Fibroblast of pulmonary artery (primary cell): ENCODE measurements at places on chromosomes 5 and 9.

DNA sequence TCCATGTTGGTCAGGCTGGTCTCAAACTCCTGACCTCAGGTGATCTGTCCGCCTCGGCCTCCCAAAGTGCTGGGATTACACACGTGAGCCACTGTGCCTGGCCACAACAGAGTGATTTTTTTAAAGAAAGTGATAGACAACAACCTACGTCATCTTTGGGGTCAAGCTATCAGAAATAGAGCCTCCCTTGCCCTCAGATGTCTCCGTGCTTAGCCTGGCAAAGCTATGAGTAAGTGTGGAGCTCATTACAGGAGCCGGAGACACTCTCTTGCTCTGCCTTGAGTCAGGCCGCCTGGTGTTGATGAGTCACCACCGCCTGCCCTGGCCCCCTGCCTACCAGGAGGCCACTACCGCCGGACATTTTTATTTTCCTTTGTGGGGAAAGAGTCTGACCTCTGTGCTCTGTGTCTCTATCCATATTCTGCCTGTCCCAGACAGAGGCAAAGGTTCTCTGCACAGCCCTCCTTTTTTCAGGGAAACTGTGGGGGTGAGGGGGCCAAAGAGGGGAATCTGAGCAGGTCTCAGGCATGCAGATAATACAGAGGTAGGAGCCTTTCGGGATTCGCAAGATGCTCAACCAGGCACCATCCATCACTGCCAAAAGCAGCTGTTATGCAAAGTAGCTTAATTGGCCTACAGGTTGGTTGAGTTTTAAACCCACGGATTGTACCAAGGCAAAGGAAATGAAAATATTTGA, 123.7 kb upstream of the CPEB4 start:
- DNase-seq = peak; percentile 94

DNA sequence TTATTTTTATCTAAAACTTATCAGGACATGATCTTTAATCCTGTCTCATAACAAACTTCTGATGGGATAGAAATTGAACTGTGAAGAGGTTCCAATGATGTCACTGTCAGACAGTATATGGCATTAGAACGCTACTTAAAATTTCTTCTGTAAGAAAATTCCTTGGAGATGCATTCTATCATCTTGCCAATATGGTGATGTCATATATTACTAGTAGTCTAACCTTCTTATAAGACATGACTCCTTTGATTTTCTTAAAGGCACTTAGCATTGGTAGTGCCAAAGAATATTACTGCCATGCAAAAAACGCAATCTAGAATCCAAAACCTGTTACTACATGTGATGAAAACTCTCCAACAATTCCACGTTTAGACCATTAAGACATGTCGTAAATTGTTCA, 131.1 kb downstream of the SLC25A46 start:
- DNase-seq = no peak

DNA sequence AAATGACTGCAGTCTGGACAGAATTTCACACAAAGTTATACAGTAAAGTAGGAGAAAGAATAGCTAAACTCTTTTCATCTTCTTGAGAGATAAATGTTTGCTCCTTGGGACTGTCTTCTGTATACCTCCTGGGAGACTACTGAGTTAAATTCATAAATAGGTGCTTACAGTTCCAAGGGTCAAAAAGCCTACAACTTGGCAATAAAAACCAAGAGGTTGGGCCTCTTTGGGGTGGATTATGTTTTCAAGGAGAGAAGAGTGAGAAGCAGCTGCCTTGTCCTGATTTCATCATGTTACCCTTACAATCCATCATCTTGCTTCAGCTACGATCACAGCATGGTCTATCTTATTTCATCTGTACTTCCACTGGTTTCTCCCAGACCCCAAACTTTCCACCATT, 213.2 kb upstream of the RPS23 start:
- DNase-seq = no peak

GRCh38 chr9:107874591-107875369, 385.2 kb upstream of the KLF4 start:
- no peak for DNase-seq

- DNase-seq = no peak
Measured at GRCh38 chr5:150847334-150847695, 994 bp downstream of the IRGM start.

DNA sequence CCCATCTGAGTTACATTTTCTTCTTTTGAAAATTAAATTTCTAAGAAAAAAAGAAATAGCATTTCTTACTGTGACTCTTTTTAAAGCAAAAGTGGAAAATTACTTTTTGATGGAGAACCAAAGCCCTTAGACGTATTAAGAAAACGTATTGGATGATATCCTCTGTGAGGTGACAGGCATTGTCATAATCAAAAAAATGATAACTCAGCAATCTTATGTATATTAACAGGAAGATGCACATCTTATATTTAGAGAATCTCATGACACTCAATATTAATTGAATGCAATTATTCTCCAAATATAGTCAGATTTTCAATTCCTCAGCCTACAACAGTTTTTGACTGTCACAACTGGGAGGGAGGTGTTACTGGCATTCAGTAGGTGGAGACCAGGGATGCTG, 25.1 kb downstream of the FGF10 start:
- DNase-seq = no peak

DNA sequence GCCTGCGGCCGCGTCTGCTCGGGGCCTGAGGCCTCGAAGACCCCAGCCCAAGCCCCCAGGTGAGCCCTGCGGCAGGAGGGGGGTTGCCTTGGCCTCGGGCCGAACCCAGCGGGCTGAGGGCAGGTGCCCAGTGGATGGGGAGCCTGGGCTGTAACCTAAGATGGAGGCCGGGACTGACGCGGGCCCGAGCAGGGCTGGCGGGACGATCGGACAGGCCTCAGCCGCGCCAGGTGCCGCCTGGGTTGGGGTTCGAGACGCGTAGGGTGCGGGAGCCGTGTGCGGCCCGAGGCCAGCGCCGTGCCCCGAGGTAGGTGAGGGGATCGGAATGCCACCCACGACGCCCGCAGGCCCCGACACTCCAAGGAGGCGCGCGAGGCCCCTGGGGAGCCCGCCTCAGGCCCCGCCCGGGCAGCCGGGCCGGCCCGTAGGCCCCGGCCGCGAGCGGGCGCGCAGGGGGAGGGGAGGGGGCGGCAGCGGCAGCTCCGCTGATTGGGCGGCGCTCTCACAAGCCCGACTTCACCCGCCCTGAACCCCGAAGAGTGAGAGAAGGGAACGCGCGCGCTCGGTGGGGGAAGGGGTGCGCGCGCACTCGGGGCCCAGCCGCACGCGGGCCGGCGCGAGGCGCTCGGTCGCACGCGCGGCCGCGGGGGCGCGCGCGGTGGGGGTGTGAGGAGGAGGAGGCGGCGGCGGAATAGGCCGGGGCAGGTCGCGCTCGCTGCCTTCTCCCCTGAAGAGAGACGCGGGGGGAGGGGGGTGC, at the start of gene NSD1:
NSD1 (plus strand) TSS at position 678 of the 757 bp plus-strand sequence. CDS start 1,331 bp downstream, outside the sequence.
- peak; percentile 63 for DNase-seq

DNA sequence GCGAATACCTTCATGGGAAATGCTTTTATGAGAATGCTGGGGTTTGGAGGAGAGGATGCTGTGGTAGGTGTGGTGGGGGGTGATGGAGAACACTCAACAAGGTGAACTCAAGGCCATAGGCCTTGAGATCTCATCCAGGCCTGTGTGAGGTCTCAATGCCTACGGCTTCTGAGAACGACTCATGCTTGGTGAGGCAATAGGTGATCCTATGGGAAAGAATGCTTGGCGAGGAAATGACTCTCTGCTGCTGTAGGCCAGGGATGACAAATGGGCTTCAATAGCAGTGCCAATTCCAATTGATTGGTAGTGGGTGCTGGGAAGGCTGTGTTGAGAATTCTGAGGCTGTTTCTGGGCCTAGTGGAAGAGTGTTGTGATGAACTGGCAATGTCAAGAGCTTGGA, 280.2 kb upstream of the CLINT1 start:
- no peak for DNase-seq

- DNase-seq = no peak
Measured at GRCh38 chr5:154519359-154519758, 41.3 kb upstream of the HAND1 start.

- peak; percentile 37 for DNase-seq
Measured at GRCh38 chr9:79193001-79193400, 378.8 kb upstream of the TLE4 start.

- peak; percentile 12 for DNase-seq
Measured at GRCh38 chr5:52856564-52856963, 68.8 kb downstream of the ITGA1 start.

- DNase-seq = no peak
Measured at GRCh38 chr5:142650060-142650459, 35.8 kb downstream of the FGF1 start.

DNA sequence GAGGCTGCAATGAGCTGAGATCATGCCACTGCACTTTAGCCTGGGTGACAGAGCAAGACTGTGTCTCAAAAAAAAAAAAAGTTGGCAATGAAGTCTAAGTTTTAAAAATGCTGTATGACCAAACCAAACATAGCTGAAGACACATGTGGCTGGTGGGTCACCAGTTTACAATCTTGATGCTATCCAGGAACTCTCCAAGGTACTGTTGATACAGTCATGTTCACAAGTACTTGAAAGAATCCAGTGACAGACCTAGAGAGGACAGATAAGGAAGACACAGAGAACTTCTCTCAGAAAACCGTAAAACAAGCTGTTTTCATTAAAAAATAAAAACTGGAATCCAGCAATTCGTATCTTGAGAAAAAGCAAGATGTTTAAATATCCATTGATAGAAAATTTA, 95.7 kb downstream of the ACTBL2 start:
- DNase-seq = peak; percentile 66

- no peak for DNase-seq
Measured at GRCh38 chr9:95441081-95441480, 75.7 kb downstream of the PTCH1 start.

GRCh38 chr9:130680836-130681768, 12.5 kb upstream of the EXOSC2 start:
- peak; percentile 84 for DNase-seq

GRCh38 chr5:133552925-133553525, 59.3 kb downstream of the FSTL4 start:
- peak; percentile 49 for DNase-seq
